ENCODE measurements at places on chromosomes 1 and 21.

DNA sequence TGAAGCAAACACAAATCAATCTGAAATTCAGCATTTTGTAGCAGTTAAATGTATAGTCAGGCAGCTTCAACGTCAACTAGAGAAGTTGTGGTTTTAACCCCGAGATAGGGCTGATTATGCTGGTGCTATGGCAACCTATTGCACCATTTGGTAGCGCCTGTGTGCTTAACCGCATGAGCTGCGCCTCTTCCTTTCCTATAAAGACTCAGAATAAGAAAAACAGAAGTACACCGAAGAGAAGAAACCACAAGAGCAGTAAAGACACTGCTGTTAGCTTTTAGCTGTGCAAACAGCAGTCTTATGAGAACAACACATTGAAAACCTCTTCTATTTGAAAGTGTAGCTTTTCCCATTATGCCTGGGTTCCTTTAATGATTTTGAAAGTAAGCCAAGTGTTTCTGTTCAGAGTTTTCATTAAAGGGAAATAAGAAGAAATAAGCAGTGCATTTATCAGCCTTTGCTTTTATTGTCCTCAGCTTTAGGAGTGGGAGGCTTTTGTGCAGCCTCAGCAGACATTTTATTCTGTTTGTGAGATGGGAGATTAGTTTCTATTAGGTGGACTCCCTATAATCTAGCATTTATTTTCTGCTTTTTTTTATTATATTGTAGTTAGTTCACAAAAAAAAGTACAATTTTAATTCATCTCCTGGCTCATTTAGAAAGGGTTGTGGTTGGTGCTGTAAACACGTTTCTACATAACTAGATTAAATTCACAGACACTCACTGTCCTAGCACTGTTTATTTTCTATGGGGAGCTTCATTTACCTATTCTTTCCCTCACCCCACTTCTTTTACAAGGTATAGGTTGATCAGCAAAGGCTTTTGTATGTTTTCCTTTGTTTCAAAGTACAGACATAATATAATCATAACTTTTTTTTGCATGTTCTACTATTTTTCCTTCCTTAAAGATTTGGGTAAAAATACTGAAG lies 43.3 kb downstream of the PTPRC start:
- DNase-seq, result peak; percentile 84

GRCh38 chr1:235682216-235682615 lies 32.6 kb upstream of the GNG4 start:
- no peak for DNase-seq

GRCh38 chr1:161192476-161193465 lies 6.1 kb downstream of the ADAMTS4 start:
- DNase-seq, result peak; percentile 63

GRCh38 chr1:189904509-189904908 lies 573.2 kb downstream of the BRINP3 start:
- DNase-seq, result no peak

DNA sequence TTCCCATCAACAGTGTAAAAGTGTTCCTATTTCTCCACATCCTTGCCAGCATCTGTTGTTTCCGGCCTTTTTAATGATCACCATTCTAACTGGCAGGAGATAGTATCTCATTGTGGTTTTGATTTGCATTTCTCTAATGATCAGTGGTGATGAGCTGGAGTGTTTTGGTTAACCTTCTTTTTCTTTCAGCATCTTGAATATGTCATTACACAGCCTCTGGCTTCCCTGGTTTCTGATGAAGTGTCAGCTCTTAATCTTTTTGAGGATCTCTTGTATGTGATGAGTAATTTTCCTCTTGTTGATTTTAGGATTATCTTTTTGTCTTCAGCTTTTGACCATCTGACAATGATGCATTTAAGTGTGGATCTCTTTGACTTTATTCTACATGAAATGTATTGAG lies 133.2 kb upstream of the GRIK3 start:
- no peak for DNase-seq

GRCh38 chr1:165452336-165453130 lies 7.6 kb upstream of the RXRG start:
- no peak for DNase-seq

DNA sequence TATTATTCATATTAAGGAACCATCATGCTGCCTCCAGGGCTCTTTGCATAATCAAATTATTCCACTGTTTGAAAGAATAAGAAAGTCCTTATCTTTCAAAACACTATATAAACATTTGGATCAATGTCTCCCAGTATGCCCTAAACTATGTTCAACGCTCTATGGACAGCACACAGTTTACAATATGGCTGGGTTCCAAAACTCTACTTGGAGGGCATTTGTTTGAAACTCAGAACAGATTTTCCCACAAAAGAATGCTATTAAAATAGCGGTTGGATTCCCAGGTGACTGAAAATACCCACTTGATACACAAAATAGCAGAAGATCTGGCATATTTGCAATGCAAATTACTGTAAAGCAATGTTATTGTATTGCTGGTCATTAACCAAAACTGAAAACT lies 3.2 kb downstream of the HAO2 start:
- DNase-seq, result no peak

DNA sequence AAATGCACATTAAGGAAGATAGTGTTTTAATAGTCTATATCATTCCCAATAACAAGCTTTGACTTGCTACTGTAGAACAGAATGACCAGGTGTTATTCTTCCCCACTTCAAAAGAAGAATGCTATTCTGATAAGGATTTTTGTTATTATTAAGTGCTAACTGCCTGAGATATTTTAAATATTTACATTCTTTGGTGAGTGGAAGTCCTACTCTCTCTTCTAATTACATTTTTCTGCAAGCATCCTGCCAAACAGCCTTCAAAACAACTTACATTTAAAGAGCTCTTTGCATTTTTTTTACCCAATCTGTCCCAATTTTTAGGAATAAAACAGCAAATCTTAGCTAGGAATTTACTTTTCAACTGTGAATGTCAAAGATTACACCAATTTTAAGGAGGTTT lies 23.5 kb upstream of the SYDE2 start:
- DNase-seq, result no peak

GRCh38 chr1:56017336-56017735 lies 562.0 kb downstream of the PLPP3 start:
- no peak for DNase-seq

DNA sequence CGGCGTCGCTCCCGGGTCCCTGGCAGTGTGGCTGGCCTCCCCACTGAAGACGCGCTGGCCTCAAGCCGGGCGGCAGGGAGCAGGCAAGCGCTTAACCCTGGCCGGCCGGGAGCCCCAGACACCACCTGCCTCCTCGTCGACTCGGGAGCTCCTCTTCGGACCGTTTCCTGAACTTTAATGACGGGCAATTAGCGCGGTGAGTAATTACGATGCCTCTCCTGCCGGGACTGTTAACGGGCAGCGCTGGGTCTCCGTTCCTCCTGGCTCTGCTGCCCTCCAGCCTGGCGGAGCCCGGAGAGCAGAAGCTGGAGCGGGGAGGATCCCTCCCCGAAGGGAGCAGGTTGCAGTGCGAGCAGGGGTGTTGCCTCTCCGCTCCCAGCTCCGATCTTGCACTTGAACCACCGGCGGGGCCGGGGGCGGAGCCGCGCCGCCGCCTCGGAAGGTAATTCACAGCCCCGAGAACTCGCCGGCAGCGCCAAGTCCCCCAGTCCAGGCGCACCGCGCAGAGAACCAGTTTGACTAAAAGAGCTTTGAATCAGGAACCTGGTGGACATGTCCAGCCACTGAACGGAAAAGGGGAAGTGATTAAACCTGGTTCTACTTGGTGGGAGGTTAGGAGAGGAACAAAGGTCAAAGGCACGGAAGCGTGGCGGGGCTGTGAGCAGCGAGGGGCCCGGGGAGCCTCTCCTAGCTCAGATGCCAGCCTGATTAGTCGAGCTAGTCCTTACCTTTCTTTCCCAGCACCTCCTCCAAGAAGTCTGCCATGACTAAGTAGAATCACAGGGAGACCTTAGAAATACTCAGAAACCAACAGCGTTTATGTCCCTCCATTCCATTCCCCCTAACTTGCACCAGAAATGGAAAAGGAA lies 18.3 kb upstream of the PLEKHA6 start:
- DNase-seq, result no peak

DNA sequence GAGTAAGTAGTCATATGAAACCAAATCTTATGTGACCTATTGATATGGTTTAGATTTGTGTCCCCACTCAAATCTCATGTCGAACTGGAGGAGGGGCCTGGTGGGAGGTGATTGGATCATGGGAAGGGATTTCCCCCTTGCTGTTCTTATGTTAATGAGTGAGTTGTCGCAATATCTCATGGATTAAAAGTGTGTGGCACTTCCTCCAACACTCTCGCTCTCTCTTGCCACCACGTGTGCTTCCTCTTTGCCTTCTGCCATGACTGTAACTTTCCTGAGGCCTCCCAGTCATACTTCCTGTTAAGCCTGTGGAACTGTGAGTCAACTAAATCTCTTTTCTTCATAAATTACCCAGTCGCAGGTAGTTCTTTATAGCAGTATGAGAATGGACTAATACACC lies 241.2 kb downstream of the RGS7 start:
- no peak for DNase-seq

DNA sequence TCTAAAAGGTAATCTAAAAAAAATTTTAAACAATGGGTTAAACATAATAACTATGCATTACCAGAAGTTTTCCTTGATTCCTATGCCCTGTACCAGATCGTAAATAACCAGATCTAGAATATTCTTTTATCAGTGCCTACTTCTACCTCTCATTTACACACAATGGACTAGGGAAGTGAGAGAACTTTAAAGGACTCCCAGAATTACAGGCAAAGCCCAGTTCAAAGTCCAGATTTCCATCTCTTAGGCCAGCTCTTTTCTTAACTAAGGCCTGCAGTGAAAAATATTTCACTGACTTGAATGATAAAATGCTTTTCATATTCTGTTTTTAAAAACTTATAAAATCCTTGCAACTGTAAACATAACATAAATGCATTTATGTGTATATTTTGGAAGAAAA lies 32.6 kb downstream of the ESRRG start:
- DNase-seq, result no peak

GRCh38 chr1:6353619-6353954 lies 40.0 kb downstream of the ACOT7 start:
- no peak for DNase-seq

DNA sequence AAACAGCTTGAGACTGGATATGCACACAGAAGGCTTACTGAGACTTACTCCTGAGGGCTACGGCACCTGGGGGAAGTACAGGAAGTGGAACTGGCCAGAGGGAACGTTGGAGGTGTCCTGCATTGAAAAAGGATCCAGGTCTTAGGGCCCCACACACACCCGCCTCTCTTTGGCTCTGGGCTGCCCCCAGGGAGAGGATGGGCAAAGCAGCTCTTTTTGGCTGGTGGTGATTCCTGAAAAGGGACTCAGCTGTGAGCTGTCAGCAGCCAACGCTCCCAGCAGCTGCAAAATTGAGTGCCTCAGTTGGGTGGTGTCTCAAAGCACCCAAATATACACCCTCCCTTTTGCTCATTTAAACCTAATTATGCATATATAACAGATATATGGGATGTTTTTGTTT lies 213.2 kb downstream of the TNR start:
- no peak for DNase-seq

- no peak for DNase-seq
These were observed 198.2 kb downstream of the GREM2 start for GRCh38 chr1:240413732-240414131.

GRCh38 chr1:3515774-3516480 lies 61.5 kb downstream of the ARHGEF16 start:
- peak; percentile 86 for DNase-seq

DNA sequence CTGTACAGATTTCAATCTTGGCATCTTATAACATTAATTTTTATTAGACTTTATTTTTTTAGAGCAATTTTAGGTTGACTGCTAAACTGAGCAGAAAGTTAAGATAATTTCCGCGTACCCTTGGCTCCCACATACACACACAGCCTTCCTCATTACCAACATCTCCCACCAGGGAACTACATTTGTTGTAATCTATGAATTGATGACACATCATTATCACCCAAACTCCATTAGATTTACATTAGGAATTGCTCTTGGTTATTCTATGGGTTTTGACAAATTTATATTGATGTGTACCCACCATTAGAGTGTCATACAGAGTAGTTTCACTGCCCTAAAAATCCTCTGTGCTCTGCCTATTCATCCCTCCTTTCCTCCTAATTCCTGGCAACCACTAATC lies 56.4 kb upstream of the GRIK3 start:
- DNase-seq, result no peak

GRCh38 chr1:44521378-44522080 lies 116.5 kb downstream of the RNF220 start:
- no peak for DNase-seq

GRCh38 chr1:183234660-183235476 lies 48.8 kb downstream of the LAMC2 start:
- DNase-seq, result peak; percentile 21

- no peak for DNase-seq
These were observed 82.1 kb downstream of the NENF start for GRCh38 chr1:212514782-212515181.

DNA sequence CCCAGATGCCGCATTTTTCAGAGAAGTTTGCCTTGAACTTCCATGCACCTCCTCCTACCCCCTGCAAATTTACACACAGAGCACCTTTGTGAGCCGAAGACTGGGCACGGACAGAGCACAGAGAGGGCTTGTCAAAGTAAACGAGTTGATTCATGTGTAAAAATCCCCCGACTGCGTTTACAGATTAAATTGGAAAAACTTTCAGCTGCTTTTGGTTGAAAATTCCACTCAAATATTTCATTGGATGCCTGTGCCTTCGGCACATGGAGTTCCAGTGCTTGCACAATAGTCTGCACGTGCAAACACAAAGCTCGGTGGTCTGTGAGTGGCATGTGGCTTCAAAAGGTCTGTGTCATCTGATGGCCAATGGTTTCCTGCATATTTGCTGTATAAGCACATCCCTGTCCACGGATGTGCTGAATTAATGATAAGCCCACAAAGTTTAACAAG lies 177.5 kb downstream of the SETD4 start:
- no peak for DNase-seq

DNA sequence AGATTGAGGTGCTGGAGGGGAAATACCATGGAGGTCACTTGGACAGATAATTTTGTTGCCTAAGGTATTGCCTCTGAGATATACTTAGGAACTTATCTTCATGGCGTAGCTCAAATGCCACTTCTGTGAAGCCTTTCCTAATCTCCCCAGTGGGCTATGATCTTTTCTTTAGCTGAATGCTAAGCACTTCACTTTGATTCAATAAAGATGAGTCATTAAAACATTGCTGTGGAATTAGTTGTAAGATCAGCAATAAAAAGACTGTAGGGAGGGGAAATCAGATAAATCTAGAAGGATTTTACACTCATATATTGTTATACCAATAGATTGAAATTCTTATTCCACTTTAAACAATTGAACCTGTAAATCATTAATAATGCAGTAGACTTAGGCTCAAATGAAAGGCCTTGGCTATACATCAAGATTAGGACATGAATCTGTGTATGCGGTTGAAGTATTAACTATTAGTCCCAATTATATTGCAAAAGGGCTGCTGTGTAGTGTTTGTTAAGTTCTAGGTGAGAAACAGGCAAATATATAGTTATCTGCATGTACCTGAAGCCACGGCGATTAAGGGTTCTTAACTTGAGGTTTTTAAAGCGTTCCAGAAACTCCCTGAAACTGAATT lies 19.2 kb upstream of the MAGOH start:
- DNase-seq, result no peak

GRCh38 chr1:159341736-159342135 lies 39.6 kb downstream of the FCER1A start:
- DNase-seq, result no peak
